ENCODE measurements at places on chromosomes 11 and 22.

DNA sequence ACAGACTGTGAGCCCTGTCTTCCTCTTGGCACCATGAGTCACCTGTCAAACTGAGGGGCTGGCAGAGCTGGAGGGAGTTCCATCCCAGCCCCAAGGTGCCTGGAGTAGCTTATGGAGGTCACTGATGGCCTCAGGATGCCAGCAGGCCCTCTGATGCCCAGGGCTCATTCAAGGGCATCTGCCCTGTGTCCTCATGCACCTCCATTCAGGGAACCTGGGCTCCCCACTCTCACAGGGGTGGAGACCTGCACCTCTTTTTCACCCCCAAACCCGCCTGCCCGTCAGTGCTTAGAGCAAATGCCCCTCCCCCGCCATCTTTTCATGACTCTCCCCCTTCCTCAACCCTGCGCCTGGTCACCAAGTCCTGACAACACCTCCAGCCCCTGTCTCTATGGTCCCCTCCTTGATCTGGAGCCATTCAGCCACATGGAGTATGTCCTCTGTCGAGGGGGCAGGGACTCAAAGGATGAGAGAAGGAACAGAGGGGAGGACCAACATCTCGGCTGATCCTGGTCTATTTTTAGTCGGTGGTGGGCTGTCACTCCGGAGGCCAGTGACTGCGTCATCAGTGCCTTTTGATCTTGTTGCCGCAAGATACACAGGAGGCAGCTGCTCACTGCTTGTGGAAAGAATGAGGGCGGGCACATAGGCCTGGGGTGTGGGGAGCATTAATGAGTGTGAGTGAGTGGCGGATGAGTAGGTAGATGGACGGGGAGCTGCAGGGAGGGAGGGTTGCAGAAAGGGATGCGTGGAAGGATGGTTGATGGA, 72.2 kb downstream of the CDKN1C start:
- no peak for DNase-seq

- DNase-seq: no peak
Observed at GRCh38 chr11:106137061-106137460, 59.6 kb downstream of the AASDHPPT start.

DNA sequence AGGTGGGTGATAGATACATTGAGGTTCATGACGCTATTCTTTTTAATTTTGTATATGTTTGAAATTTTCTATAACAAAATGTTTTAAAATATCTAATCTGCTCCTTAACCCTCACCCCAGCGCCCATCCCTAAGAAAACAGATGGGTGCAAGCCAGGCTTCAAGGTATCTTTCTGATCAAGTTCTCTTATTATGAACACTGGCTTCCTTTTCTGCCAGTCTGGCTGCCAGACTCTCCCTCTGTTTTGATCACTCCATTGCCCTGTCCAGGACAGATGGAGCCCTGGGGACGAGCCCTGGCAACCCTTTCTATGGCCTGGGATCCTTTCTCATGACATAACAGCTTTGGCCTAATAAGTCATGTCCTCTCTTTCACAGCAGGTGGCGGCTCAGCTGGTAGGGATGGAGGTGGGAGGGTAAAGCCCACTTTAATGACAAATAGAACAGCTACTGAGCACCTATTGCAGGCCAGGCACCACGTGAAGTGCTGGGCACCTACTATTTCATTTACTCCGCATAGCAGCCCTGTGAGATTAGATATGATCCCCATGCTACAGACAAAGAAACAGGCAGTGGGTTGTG, 38.4 kb downstream of the DRD2 start:
- no peak for DNase-seq

DNA sequence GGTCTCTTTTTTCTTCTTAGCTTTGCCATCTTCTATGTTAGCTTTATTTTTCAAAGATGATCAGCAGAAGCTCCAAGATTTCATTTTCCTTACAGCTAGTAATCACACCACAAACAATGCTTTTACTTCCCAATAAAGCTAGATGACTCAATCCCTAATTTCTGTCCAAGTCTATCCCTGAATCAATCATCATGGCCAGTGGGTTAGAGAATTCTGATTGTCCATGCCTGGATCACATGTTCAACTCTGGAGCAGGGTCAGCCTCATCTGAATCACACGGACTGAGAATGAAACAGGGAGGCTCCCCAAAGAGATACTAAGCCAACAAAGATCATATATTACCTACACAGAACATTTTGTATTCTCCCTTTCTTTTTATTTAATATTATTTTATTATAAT, 79.6 kb downstream of the BBOX1 start:
- no peak for DNase-seq

GRCh38 chr11:113147249-113147648, 167.1 kb upstream of the TTC12 start:
- DNase-seq: no peak

- DNase-seq: no peak
Observed at GRCh38 chr11:66856496-66857233, at the start of gene LRFN4. Gene LRFN4 (plus strand): TSS chr11:66857064. CDS start chr11:66857745, 681 bp downstream.

DNA sequence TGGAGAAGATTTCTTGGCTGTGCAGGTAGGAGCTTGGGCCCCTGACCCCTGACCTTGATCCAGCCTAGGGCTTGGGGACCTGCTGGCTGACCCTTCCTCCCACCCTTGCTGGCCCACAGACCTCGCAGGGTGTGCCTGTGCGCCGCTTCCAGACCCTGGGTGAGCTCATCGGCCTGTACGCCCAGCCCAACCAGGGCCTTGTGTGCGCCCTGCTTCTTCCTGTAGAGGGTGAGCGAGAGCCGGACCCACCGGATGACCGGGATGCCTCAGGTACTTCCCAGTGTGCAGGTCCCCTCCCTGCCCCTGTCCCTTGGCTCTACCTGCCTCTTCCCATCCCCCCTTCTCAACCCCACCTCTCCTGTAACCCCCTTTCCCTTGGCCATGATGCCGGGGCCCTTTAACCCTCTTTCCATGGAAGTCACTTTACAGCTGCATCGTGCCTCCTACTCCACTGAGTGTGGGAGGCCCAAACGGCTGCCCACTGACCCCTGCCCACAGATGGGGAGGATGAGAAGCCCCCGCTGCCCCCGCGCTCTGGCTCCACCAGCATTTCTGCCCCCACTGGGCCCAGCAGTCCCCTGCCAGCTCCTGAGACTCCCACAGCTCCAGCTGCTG, 3.8 kb downstream of the INPPL1 start:
- no peak for DNase-seq

GRCh38 chr11:103942646-103943045, 93.8 kb upstream of the DDI1 start:
- no peak for DNase-seq

GRCh38 chr22:44777364-44777755, 25.0 kb downstream of the ARHGAP8 start:
- no peak for DNase-seq

DNA sequence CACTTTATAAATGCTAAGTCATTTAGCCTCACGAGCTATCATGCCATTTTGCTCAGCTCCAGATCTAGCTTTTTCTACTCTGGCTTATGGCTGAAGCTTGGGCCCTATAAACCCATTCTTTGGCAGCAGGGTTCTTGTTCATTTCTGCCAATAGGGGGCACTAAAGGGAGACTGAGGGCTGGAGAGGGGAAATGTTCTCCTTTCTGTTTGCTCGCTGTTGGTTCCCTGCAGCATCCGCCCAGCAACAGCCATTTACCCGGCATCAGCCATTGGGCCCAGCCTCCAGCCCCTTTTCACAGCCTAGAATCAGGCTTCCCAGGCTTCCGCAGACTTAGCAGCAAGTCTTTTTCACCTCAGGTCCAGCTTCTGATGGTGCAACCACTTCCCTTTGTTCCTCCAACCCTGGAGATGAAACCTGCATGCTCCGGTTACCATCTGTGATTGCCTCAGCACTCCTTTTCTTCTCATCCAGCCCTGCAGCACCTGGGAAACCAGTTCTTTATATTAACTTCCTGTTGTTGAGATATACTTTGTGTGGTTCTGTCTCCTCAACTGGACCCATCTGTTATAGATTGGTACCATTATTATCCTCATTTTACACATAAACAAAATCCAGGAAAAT, 4.2 kb upstream of the ME3 start:
- peak; percentile 43 for DNase-seq

DNA sequence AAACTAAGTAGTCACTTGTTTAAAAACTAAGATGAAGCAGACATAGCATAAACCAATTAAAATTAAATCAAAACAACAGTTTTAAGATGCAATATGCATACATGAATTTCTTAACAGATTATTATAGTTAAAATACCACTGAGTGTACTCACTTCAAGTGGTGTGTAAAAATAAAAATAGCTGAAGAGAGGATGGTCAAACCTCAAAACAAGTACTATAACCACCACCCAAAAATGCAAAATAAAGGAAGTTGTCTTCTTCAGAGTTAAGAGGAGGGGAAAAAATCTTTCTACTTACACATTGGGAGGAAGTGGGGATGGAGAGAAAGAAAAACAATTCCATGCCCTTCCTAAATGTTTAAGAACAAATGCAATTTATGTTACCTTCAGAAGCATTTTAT, 31.9 kb downstream of the RRAS2 start:
- no peak for DNase-seq

GRCh38 chr22:20979243-20979809, 2.8 kb upstream of the LZTR1 start:
- no peak for DNase-seq

- no peak for DNase-seq
Observed at GRCh38 chr22:26646158-26646557, 11.2 kb upstream of the MIAT start.

DNA sequence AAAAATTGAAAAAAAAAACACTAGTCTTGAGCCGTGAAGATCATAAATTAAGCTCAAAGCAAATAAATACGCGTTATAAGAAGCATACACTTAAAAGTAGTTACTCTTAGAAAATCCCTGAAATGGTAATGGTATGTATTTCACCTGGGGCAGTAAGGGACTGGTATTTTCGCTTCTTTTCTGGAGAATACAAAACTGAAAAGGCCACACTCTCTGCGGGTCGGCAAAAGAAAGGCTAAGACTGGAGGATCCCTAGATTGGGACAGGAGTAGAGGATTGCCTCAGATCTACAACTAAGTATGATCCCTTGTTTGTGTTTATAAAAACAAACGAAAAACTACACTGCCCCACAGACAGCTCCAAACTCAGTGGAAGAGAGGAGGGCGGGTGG, 617 bp downstream of the TSG101 start:
- DNase-seq: no peak

- peak; percentile 48 for DNase-seq
Observed at GRCh38 chr11:72625691-72626413, 48.4 kb downstream of the PDE2A start.

GRCh38 chr11:47111318-47111804, 65.3 kb downstream of the ARFGAP2 start:
- DNase-seq: no peak

DNA sequence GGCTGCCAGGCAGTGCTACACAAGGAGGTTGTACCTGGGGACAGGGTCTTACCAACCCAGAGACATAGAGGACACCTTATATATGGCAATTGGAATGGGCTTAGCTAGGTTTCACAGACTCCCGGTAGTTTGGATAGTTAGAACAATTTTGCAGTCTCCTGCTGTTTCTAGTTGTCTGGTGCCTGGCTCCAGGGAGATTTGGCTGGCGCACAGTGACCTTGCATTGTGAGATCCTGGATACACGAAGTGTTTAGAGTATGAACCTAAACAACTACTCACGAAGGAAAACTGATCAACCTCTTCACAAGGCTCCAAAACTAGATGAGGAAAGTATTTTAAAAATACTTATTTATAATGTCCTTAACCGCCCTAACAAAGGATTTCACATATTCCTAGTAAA, 614.7 kb downstream of the FAM181B start:
- no peak for DNase-seq

GRCh38 chr22:44378380-44378779, 65.6 kb upstream of the SHISAL1 start:
- no peak for DNase-seq

DNA sequence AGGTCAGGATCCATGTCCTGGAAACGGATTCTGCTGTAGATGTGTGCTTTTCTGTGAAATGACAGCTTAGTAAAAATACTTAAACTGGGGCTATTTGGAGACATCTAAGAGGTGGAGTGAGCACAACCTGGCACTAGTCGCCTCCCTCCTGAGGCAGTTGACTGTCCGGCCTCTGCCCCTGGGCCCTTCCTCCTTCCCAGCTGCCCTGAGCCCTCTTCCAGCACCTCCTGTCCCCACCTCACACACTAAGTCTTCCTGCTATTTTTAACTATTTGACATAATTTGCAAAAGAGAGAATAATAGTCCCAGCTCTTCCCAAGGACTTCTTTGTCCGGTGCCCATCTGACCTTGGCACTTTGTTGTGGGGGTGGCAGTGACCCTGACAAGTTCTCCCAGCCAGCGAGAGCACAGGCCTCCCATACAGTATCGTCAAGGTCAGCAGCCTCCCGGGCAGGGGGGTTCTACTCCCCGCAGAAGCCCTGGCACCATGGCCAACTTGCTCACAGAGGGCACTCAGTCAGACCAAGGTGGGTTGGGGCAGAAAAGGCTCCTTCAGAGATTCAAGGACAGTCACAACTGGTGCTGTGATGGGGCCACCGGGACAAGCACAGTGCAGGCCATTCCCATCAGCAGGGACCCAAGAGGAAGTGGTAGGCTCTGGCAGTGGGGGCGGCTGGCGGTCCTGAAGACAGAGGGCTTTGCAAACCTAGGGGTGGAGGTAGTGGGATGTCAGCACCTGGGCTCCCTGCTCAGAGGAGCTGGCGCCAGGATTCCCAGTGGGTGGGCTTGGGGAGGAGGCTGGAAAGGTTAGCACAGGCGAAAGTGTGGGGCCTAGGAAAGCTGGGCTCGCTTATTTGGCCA, 5.5 kb upstream of the NEAT1 start:
- no peak for DNase-seq

DNA sequence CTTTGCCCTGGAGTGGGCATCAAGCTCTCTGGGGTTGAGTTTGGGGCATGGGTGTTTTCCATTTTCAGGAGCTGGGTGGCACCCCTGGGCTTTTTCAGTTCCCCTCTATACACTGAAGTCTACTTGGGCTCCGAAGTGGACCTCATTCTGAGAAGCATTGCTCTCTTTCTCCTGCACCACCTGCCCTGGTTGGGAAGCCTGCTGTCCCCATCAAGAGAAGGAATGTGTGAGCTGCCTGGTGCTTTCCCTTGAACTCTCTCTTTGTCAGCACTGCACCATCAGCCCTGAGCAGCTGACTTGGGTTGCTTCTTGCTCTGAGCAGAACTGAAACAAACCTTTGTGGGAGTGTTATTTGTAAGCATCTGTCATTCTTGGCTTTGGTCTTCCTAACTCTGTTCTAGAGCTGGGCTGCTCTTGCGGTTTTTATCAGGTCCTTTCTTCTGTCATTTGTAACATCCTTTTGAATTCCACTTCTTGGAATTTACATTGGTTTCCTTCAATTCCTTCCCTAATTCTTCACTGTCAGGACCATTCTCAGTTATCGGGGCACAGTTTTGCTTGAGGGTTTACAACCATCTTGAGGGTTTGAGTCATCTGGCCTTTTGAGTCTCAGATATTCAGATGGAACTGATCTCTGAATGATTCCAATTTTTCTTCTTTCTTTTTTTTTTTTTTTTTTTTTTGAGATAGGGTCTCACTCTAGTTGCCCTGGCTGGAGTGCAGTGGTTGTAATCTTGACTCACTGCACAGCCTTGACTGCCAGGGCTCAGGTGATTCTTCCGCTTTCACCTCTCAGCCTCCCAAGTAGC, 20.5 kb downstream of the UBE2L3 start:
- no peak for DNase-seq

- DNase-seq: no peak
Observed at GRCh38 chr11:79330651-79331050, 110.2 kb downstream of the TENM4 start.

Data from HuH-7 (cell line).